ENCODE measurements at places on chromosomes 6 and 20.

GRCh38 chr6:33668914-33669313 is 42.6 kb downstream of the UQCC2 start:
- DNase-seq, result peak; percentile 83

- DNase-seq, result no peak
These were observed 56.4 kb downstream of the RIOK1 start for GRCh38 chr6:7445885-7446461.

DNA sequence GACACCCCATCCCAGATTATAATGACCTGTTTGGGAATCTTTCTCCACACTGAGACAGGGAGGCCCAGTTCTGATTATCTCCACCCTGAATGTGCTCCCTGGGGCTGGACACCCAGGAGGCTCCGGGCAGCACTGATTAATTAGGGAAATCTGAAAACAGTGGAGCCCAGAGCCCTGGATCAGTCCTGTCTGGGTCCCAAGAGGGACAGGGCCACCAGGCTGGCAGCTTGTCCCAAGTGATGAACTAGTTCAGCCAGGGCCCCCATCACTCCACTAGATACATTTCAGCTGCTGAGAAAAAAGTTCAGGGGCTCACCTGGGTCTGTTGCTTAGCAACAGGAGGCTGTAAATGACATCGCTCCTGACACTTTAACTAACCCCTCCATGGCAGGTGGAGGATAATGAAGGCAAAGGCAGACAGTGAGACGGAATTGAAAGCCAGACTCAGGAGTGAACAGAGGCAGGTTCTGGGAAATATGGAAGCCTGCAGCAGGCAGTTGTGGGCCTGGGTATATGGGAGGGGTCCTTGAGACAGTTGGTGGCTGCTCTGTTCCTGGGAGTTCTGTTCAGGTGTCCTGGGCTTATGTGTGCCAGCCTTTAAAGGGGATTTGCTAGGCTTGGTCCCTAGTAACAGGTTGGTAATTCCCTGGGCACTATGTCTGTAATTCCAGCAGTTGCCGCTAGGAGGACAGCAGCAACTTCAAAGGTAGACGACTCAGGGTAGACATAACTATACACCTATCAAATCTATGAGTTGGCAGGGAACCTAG is 78.3 kb upstream of the CTNNBL1 start:
- DNase-seq, result no peak

DNA sequence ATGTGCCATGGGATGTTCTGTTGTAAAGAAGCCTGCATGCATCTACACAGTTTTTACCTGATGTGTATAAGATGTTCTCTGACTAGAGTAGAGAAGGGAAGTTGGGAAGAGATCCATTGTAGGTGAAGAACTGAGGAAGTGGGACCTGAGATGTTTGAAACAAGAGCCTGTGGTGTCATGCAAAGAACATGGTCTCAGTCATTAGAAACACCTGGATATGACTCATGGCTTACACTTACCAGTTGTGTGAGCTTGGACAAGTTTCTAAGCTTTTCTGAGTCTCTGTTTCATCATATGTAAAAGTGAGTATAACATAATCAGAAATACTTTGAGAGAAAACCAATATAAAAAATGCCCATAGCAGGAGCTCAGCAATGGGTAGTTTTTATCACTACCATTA is 51.9 kb upstream of the SEC63 start:
- DNase-seq, result no peak

GRCh38 chr6:137893726-137894125 is 26.7 kb downstream of the TNFAIP3 start:
- DNase-seq, result no peak

DNA sequence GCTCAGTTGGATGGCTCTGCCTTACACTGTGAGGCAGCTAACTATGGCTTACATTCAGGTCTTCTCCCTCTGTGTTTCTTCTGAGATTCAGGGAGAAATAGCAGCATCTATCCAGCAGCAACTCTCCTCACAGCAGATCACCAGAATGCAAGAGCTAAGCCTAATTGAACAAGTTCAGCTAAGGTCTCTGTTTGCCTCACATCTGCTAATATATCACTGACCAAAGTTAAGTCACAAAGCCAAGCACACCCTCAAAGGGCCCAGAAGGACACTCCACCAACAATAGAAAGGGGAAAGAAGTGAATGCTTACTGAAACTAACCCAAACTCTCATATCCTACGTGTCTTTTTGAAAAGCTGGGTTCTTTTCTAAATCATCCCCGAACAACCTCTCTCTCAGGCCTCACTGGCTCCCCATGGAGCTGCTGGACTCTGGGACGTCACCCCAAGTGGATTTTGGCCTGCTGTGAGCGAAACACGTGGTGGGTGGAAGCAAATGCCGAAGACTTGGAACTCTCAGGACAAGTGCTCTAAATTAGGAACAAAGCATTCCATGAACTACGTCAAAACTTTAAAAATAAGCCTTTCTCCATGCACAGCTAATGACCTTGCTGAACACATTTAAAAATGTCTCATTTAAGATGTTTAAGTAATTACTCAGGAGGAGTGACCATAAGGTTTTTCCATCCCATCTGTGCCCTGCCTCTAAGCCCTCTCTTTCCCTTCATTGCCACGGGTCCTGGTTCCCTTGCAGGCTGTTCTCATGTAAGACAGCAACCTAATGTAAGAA is 167.5 kb upstream of the PLCB4 start:
- DNase-seq, result no peak

DNA sequence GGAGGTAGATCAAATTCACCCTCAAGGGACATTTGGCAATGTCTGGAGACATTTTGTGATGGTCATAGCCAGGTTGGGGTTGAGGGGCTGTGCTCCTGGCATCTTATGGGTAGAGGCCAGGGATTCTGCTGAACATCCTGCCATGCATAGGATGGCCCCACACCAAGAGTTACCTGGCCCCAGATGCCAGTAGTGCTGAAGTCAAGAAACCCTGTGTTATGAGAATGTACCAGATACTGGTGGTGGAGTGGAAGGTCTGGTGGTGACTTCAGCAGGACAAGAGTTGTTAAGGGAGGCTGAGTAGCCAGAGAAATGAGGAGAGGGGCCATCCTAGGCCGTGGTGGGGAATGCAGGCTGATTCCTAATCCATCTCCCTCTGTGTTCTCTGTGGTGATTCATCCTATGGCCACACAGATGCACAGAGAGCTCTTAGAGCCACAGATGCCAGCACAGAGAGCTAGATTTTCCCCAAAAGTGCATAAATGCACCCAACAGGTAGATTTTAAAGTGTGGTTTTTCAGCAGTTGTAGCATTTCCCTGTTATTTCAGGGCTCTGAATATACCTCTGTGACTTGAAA is 43.6 kb downstream of the CDYL start:
- no peak for DNase-seq

DNA sequence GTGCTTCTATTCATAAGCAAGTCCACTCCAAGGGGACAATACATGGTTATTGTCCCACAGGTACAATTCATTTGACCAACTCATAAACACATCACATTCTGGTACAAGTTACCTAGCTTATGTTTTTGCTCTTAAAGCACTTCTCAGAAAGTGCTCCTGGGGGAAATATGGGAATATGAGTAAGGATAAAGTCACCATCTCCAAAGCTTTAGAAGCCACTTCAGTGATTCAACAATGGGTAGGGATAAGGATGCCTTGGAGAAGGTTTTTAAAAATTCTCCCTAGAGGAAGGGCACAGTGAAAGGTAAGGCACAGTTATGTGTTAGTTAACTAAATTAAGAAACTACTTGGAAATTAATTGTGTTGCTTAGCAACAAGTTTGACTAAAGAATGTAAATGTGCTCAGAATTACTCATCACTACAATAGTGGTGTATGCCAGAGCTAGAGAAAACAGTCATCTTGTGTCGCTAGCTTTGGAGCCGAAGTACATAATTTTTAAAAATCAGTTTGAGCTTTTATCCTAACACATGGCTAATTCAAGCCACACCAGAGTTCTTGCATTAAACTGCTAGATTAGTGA is 39.5 kb upstream of the LAMP5 start:
- no peak for DNase-seq

GRCh38 chr6:157791450-157791849 is 31.6 kb upstream of the SNX9 start:
- DNase-seq, result no peak

DNA sequence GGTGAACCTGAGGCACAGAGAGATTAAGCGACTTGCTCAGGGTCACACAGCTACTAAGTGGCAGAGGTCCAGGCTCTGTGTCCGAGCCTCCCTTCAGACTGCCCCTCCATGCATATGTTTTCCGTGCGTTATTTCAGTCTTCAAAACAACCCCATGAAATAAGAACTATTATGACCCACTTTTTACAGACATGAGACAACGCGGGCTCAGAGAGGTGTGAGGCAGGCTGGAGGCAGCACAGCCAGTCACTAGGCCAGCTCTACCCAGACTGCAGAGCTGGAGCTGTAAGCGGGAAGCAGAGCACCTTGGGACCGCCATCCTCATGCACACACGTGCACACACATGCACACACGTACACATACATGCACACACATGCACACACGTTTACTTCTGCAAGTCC is 62.3 kb downstream of the PSMG4 start:
- no peak for DNase-seq

- no peak for DNase-seq
These were observed 103.6 kb upstream of the SGK1 start for GRCh38 chr6:134421501-134421900.

DNA sequence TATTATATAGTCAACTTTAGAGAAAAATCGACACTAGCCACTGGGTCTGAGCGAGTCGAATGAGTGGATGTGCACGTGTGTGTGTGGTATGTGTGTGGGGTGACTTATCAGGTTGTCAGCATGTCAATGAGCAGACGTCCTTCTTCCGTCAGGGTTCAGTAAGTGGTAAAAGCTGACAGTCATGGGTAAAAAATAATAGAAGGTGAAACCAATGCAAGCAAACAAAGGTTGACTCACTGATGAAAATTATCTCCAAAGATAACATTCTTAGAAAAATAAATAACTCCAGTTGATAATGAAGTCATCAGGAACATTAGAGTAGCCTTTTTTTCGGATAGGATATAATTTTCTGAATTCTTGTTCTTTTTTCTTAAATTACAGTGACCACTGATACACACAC is 243.8 kb upstream of the FOXQ1 start:
- no peak for DNase-seq

- no peak for DNase-seq
These were observed 333.9 kb downstream of the TFAP2B start for GRCh38 chr6:51152594-51152993.

DNA sequence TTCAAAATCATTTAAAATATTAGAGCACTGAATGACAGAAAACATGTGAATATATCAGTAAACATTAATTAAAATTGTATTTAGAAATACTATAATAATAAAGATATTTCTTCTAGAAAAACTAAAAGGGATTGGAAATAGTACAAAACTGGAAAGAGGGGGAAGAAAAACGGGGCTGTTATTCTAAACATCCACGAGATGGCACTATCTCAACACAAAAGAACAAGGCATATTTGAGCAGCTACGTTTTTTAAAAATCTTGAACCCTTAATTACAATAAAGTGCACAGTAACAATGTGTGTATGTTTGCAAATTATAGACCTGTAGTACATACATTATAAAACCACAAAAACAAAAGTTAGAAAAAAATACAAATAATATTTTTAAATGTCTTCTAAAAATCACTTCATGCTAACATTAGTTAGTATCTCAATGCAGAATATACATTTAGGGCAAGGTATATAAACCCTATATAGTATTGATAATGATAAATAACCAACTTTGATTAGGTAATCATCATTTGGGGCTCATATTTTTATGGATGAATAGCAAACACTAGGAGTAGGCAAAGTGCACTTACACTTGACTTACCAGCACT is 42.5 kb upstream of the PNISR start:
- DNase-seq, result peak; percentile 13

DNA sequence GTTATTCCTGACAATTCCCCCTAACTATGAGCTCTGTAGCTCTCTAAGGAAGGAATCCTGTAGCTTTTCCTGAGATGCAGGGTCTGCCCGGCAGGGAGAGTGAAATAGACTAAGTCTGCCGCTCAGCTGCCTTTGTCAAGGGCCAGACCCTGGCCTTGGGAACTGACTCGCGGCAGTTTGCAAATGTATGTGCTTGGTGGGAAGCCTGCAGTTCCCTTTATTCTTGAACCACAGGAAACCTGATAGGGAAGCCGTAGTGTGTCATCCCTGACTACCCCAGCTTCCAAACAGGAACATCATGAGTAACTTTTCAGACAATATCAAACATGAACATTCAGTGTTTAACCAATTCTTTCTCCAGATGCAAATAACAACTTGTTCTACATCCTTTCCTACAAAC is 78.7 kb upstream of the IFNGR1 start:
- DNase-seq, result no peak
